Frontal cortex (tissue), 4 donors: ENCODE measurements at places on chromosomes 1 and 21.

- DNase-seq: no peak
Measured at GRCh38 chr21:43585924-43586413, 73.3 kb downstream of the HSF2BP start.

- no peak for DNase-seq
Measured at GRCh38 chr1:75673399-75673798, 51.1 kb upstream of the ACADM start.

- DNase-seq: no peak
Measured at GRCh38 chr1:156959925-156960324, 39.5 kb downstream of the LRRC71 start.

DNA sequence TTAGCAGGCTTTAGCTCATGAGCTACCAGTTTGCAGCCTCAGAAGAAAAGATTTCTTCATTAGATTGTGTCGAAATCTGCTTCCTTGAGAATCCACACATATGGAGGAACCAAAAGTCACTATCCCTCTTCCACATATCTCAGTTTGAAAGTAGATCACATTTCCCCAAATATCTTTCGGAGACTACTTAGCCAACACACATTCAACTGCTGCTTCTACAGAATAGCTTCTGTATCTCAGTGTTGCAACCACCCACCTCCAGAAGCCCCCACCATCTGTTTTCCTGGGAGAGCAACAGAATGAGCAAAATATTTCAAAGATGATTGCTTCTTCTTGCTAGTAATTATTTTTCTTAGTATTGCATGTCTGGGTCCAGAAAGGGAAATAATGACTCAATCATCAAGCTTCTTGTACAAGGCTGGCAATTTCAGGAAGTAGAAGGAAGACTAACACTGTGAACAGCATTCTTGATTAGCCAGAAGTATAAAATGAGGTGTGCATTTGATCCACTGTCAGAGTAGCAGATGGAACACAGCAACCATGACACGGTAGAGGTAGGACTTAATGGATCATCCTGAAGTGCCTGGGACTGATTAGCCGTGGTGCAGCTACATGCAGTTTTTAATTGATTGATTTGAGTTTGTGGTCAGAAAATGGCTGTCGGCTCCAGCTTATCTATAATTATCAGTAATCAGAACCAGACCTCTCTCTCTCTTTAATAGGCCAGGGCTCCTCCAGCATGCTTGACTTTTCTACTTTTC lies 24.9 kb downstream of the ZC3H11B start:
- no peak for DNase-seq

DNA sequence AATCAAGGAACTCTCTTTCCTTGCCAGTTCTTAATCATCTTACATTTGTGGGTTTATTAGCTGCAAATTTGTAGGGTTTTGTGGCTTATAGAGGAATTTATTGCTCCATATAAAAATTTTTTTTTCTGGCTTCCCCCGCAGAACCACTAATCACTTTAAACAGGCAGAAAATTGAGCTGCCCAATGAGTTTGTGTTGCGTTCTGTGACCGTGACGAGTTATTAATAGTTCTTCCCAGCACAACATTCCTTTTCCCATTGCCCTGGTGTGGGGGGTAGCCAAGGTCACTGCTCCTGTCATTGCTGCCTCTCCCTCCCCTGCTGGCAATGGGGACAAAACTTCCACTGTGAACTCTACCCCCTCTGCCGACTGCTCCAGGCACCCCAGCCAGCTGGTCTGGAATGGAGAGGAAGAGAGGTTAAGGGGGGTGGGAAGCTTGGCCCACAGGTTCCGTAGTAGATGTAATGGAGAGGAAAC lies 55.1 kb downstream of the UBE2T start:
- DNase-seq: no peak

DNA sequence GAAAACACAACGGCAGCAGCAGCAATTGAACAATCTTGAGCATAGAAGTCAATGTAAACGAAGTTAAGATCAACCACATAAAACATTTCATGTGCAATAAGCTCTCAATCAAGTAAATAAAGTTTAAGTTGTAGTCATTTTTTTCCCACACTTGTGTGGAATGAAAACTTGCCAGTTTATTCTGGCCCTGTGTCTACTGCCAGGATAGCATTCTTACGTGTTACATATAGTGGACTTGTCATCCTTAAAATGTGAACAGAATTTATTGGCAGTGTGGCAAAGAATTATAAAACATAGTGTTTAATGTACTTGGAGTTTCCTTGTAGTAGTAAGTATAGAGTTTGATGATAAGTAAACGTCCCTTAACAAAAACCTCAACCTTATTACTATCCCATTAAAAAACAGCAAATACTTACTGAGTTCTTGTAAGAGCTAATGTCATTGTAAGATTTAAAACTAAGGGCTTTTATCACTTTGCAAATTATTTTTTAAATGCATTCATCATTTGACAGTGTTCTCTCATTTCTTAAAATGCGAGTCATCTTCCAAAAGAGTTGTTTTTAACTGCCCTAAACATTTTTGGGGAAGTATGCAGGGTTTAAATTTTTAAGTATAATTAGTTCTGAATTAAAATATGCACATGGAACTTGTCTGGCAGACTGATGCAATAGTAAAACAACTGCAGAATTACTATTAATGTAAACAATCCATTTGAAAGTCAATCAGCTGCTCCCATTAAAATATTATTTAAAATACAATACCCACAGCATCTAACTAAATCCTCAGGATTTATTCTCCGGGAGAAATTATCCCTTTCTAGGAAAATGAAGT lies 7.9 kb downstream of the COX20 start:
- DNase-seq: no peak

DNA sequence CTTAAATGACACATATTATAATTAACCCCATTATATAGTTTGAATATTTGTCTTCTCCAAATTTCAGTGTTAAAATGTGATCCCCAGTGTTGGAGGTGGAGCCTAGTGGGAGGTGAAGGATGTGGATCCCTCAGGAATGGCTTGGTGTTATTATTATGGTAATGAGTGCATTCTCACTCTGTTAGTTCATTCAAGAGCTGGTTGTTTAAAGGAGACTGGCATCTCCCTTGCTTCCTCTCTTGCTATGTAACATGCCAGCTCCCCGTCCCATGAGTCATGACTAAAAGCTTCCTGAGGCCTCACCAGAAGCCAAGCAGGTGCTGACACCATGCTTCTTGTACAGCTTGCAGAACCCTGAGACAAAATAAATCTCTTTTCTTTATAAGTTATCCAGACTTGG lies 1612.7 kb downstream of the AMY1C start:
- DNase-seq: no peak

GRCh38 chr21:41557884-41558283 lies 49.9 kb upstream of the TMPRSS2 start:
- DNase-seq: no peak

- DNase-seq: no peak
Measured at GRCh38 chr1:236914375-236914774, 89.9 kb downstream of the MT1HL1 start.

- DNase-seq: no peak
Measured at GRCh38 chr1:179251675-179252074, 22.2 kb upstream of the ABL2 start.
